GM23338 (cell line): ENCODE measurements at places on chromosomes 5 and 9. TPM values are rescaled to one million over a fixed set of nuclear protein-coding genes. Genes with fewer than 3 reads are reported as not detected.

DNA sequence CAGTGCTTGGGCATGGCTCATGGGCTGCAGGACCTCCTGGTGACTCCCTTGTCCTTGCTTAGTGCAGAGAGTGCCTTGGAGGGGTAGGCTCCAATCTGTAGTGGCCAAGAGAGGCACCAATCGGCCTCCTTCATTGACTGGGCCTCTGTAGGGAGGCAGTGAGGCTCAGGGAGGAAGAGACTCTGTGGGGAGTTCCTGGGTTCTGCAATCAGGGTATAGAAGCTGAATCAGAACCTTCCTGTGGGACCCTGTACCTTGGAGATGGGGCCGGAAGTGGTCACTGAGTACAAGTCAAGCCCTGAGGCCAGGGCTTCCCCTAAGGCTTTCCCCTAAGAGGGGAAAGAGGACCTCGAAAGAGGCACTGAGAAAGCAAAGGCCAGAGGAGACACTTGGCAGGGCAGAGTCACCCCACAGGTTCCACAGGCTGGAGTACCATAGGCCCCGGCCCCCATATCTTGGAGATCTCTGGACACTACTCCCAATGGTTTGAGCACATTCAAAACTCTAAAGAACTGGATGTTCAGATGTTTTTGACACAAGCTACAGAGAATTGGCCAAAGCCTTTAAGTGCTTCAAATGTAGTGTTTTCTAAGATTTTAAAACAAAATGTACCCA is 190.5 kb downstream of the HSPA4 start:
- H3K4me3 ChIP-seq: no peak overlapping the region
- DNase-seq: no peak
- H3K4me1 ChIP-seq: no peaks in the 10 kb centered on the region
- H3K36me3 ChIP-seq: no peaks in the 10 kb centered on the region
- no peaks in the 10 kb centered on the region for H3K27me3 ChIP-seq

- H3K27ac ChIP-seq: no peak overlapping the region
- no peak for DNase-seq
- H3K4me3 ChIP-seq: no peak overlapping the region
- H3K27me3 ChIP-seq: no peaks in the 10 kb centered on the region
Observed at GRCh38 chr5:119037496-119038215, 33.2 kb upstream of the DMXL1 start.

DNA sequence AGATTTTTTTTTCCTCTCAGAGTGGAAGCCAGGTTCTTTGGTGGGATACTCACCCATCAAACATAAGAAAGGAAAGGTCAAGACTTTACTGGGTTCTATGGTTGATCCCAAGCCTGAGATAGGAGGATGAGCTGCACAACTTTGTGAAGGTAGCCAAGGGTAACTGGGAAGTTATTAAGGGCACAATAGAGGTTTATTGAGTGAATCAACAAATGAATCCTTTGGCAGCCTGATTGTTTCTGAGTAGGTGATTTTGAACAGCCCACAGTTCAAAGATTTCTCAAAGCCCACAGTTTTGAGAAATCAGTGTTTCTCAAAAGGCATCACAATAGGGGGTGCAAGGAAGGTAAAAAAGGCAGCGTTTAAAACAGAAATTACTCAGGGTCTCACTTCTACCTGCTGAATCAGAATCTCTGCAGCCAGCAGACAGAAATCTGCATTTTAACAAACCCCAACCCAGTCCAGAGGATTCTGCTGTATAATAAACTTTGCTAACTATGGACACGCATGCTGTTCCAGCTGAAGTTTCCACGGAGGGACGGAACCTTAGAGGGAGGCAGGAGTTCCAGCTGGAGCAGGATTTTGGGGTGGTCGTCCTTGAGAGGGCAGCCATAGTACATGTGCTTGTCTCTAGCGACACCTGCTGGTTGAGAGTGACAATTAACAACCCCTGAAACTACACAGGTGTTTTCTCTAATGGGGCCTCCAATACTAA is 32.7 kb upstream of the FSD1L start:
- peaks cover 7% of the 10 kb centered on the region; the same call in 1 of the 2 replicates for H3K27me3 ChIP-seq
- peak; percentile 90 for DNase-seq
- no peaks in the 10 kb centered on the region for H3K36me3 ChIP-seq
- H3K4me1 ChIP-seq: no peaks in the 10 kb centered on the region; the same call in 1 of the 2 replicates

DNA sequence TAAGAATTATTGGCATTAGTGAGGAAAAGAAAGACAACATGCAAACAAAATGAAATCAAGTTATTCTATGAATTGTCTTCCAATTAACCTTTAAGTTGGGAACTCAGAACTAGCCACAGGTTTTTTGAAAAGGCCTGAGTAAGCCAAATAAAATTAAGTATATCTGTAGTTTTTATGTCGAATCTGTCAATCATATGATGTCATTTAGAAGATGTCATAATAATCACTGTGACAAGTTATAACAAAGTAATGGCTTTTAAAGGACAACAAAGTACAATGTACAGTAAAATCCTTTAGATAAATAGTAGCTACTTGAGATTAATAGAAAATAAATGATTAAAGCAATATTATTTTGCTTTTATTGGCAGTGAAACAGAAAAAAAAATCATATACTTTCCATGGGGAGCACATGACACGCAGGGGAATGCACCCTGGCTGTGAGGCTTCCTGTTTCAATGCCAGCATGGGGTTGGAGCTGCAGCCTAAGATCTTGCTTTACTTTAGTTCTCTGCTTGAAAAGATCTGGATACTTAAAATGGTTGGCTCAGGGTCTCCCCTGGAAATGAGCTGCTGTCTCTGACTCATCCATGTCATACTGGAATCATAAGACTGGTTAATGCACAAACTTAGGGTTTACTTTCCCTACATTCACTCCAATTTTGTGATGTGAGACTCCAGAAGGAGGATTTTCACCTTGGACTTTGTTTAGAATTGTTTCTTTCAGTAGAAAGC is 284.3 kb downstream of the TAF11L14 start:
- H3K27me3 ChIP-seq: no peaks in the 10 kb centered on the region
- DNase-seq: peak; percentile 75
- H3K36me3 ChIP-seq: no peaks in the 10 kb centered on the region
- H3K27ac ChIP-seq: peak overlapping the region; percentile 64; the same call in 1 of the 2 replicates
- H3K4me1 ChIP-seq: peaks cover 5% of the 10 kb centered on the region; the same call in 1 of the 2 replicates

NEURL1B gene
- 11.4 and 13.3 TPM in 2 replicates for total RNA-seq
